Aorta (tissue), 5 donors: ENCODE measurements at places on chromosomes 7 and 10. TPM values are rescaled to one million over a fixed set of nuclear protein-coding genes. Genes with fewer than 3 reads are reported as not detected.

Gene IFIT2
- total RNA-seq, result 4.6 TPM

Gene MET
- total RNA-seq, result 16.8 TPM

Gene GPC2
- total RNA-seq, result 3.7 TPM

Gene LOXL4
- total RNA-seq, result 15.5 TPM

Gene TUBB8
- not detected for total RNA-seq

Gene LRMDA
- 17.9 TPM for total RNA-seq

Gene PLEKHA1
- 39.8 TPM for total RNA-seq

Gene OSBPL3
- 15.6 TPM for total RNA-seq

Gene HABP2
- total RNA-seq, result not detected

DNA sequence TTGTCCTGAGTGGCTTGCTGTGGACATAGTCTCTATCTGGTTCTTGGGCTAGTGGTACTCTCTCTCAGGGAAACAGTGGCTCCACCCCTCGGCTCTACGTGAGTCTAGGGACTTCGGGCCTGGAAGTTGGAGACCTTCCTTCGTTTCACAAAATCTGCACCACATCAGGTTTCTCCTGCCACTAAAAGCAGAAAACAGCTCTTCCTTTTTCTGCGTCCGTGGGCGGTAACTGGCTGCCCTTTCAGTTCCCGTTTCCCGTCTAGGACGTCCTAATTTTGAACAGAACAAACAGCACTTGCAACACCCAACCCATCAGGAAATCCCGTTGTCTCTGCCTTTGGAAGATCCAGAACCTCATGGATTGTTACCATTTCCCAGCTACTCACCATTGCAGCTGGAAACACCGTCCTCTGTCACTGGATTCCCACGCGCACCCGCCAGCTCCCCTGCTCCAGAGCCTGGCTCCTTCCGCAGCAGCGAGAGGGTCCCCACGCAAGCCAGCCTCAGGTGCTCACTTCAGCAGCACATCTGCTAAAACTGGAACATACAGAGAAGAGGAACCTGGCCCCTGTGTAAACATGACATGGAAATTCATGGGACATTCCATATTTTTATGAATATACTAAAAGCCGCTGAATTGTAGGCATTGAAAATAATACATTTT, 311.4 kb upstream of the AKR1E2 start:
- DNase-seq, result peak; percentile 75

GRCh38 chr7:100130608-100131453, 4.1 kb downstream of the MBLAC1 start:
- DNase-seq, result peak; percentile 86

GRCh38 chr10:45581216-45581549, 91.4 kb downstream of the ZFAND4 start:
- no peak for DNase-seq

DNA sequence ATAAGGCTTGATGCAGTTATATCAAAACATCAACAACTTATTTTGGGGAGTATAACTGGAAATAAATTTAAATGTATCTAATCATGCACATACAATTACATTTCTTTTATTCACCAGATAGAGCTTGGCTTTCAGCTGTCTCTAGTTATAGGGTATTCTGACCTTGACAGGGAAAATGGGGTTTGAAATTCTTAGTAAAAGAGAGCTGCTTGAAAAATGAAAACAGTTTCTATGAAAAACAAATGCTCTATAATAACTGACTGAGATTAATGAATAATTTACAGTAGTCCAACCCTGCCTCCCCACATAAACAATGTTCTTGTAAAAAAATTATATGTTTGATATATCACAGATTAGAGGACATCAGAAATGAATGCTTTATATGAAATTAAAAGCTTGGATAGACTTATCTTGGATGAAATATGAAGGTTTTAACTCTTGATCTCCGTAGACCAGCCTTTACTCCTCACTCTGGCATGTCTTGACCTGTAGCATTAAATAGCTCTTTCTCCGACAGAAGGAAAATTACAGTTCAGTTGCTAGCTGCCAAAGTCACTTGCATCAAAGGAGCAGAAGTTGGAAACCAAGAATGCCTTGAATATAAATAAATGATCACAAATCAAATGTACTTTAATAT, 32.1 kb downstream of the VWC2 start:
- DNase-seq, result no peak

DNA sequence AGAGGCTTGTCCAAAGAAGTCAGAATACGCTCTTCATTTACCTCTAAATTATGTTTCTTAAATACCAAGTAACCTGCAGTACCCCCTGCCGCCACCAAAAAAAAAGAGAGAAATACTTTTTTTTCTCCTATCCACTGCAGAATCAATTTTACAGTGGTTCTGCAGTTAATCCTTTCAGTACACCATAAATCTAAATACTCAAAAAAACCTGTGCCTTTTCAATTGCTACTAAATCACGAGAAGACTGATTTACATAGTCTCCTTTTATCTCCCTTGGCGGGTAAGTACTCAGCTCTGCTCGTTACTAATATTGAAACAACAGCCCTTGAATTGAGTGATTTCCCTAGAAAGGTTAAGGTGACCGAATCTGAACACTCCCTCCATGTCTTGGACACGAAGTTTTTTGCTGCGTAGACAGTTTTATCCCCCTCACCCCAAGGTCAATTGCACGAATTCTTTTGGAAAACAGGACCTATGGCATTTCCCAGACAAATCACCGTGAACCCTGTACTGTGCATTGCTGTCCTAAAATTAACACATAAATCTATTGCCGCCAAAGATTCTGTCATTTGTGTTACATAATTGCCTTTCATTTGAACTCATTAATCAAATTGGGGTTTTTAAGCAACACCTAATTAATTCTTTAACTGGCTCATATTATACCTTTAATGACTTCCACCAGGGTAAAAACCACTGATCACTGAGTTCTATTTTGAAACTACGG, 512 bp upstream of the VIM start:
- DNase-seq, result no peak

DNA sequence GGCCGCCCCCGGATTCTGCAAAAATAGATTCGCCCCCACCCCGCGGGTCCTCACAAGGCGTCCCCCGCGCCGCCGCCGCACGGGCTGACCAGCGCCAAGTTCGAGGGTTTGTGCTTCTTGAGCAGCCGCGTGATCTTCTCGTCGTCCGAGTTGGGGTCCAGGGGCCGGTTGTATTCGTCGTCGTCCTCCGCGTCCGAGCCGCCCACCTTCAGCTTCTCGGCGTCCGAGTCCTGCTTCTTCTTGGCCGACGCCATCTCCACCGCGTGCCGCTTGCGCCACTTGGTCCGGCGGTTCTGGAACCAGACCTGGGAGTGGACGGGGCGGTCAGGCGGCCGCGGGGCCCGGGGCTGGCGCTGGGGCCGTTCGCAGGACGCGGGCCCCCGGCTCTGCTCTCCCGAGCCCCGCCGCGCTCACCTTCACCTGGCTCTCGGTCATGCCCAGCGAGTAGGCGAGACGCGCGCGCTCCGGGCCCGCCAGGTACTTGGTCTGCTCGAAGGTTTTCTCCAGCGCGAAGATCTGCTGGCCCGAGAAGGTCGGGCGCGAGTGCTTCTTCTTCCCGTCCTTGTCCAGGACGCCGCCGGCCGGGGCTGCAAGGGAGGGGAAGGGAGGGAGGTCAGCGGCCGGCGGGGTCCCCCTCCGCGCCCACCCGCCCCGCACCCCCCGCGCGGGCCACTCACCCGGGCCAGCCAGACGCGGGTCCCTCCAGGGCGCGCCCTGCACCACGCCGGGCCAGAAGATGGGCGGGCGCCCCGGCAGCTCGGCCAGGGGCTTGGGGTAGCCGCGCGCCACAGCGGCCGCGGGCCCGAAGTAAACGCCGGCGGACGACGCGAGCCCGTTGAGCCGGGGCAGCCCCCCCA, 853 bp downstream of the NKX6-2 start:
- DNase-seq, result no peak

- no peak for DNase-seq
These were observed 8.1 kb downstream of the ZNF32 start for GRCh38 chr10:43640603-43641002.

DNA sequence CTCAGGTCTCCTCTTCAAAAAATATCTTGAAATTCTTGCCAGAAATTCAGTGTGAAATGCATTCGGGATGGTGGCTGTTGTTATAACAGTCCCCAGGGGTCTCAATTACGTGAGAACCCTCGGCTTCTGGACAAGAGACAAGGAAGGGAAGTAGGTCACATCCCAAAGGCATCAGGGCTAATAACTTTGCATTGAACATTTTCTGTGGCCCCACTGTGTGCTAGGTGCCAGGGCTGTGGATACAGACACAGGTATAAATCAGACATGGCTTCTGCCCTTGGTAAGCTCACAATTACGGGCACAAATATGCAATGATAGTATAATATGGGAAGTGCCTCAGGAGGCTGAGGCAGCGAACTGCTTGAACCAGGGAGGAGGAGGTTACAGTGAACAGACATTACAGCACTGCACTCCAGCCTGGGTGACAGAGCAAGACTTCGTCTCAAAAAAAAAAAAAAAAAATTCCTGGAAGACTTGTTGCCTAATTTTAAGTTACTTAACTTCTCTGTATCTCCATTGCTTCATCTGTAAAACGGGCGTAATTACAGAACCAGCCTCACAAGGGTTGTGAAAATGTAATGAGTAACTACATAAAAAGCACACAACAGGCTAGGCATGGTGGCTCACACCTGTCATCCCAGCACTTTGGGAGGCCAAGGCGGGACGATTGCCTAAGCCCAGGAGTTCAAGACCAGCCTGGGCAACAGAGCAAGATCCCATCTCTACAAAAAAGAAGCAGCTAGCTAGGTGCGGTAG, 2.5 kb upstream of the RHBDD2 start:
- DNase-seq, result no peak

- DNase-seq, result no peak
These were observed 5.0 kb downstream of the TRIM24 start for GRCh38 chr7:138465046-138465445.

GRCh38 chr10:3010816-3011460, 56.4 kb upstream of the PFKP start:
- DNase-seq, result no peak

GRCh38 chr10:53624722-53625121, 852.1 kb upstream of the MBL2 start:
- DNase-seq, result no peak

GRCh38 chr7:26265499-26266075, 26.1 kb upstream of the SNX10 start:
- no peak for DNase-seq

DNA sequence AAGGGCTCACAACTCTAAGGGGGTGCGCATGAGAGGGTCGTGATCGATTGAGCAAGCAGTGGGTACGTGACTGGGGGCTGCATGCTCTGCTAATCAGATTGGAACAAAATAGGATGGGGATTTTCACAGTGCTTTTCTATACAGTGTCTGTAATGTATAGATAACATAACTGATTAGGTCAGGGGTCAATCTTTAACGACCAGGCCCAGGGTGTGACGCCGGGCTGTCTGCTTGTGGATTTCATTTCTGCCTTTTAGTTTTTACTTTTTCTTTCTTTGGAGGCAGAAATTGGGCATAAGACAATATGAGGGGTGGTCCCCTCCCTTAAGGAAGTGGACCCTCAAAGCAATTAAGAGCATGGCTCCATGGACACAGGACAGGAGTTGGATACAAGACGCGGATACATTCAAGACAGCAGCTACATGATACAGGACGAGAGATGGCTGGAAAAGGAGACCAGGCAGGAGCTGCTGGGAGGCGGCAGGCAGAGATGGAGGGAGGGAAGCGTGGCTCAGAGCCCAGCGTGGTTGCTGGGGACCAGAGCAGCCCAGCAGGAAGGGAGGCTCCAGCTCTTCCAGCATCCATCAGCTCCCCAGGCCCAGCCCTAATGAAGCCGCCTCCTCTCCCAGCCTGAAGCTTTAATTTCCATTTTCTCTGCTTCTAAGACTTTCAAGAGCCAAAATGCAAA, 31.6 kb downstream of the GSDME start:
- no peak for DNase-seq

GRCh38 chr7:135741905-135742304, 6.7 kb downstream of the FAM180A start:
- DNase-seq, result no peak

DNA sequence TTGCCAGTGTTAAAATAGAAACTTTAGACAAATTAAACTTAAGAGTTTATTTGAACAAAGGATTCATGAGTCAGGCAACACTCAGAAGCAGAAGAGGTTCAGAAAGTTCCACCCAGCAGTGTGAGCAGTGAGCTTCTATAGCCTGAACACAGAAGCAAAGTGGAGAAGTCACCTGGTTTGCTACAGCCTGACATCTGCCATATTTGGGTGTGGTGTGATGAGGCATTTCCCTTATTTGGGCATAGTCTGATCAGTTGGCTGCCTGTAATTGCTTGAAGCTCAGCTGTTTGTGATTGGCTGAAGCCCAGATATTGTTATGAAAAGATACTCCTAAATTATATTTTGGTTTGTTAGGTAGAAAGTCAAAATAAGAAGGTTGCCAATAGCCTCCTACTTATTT, 39.1 kb downstream of the VWC2 start:
- DNase-seq, result no peak

GRCh38 chr10:104029521-104029860, 56.2 kb downstream of the COL17A1 start:
- DNase-seq, result no peak

DNA sequence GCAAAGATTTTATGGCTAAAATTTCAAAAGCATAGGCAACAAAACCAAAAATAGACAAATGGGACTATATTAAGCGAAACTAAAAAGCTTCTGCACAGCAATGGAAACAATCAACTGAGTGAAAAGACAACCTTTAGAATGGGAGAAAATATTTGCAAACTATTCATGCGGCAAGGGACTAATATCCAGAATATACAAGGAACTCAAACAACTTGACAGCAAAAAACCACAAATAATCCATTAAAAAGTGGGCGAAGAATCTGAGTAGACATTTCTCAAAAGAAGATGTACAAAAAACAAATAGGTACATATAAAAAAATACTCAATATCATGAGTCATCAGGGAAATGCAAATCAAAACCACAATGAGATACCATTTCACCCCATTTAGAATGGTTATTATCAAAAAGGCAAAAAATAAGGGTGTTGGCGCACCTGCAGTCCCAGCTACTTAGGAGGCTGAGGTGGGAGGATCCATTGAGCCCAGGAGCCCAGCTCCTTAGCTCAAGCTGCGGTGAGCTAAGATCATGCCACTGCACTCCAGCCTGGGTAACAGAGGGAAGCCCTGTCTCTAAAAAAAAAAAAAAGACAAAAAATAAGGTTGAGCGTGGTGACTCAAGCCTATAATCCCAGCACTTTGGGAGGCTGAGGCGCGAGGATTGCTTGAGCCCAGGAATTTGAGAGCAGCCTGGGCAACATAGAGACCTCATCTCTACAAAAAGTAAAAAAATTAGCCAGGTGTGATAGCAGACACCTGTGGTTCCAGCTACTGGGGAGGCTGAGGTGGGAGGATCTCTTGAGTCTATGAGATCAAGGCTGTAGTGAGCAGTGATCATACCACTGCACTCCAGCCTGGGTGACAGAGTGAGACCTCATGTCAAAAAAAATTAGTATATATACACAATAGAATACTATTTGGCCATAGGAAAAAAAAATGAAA, 4.2 kb upstream of the CCM2 start:
- DNase-seq, result no peak

DNA sequence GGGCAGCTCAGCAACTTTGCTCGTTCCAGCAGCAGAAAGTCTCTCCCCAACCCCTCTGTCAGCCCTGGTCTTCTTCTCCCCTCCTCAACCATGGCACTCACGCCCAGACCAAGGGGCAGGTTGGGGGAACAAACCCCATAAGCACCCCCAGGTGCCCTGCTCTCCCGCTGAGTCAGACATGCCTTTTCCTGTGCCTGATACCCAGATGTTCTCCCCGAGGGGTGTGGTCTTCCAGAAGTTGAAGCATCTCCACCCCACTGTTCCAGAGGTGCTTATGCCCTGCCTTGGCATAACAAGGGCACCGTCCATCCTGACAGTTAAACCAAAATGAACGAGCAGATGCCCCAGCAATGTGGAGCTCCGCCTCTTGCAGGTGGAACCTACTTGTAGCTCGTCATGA, 67.1 kb downstream of the C10orf143 start:
- DNase-seq, result peak; percentile 46

- no peak for DNase-seq
These were observed 42.3 kb downstream of the PPP1R17 start for GRCh38 chr7:31729195-31729804.
